ENCODE measurements at places on chromosomes 4 and X.
A peak's percentile ranks its signal among the peaks of the same experiment; 100 is the strongest.

GRCh38 chr4:89531932-89532640, 224.5 kb upstream of the GPRIN3 start:
- no peak for DNase-seq

- no peak for DNase-seq
These were observed 103.4 kb downstream of the LUZP4 start for GRCh38 chrX:115392871-115393270.

DNA sequence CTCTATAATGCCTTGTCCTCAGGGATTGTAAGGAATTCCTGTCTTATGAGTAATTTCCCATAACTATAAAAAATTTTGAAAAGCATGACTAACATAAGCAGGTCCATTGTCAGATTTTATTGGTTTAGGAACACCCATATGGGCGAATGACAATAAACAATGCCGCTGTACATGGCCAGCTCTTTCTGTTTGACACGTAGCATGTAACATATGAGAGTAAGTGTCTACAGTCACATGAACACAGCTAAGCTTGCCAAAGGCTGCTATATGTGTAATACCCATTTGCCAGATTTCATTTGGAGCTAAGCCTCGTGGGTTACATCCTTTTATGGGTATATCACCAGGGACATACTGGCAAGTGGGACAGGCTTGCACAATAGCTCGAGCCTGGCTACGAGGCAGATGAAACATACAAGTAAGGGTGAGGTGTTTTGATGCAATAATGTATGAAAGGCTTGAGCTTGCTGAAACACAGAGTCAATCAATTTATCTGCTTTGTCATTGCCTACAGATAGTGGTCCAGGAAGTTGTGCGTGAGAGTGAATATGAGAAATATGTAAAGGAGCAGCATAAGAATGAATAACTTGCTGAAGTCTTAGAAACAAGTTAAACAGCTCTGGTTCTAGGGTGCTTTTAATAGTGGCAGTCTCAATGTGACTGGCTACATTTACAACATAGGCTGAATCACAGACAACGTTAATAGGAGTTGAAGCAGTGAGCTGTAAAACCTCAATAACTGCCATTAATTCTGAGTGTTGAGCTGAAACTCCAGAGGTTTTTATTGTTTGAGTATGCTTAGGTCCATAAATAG, 67.4 kb upstream of the UGT2B10 start:
- DNase-seq, result peak; percentile 96

DNA sequence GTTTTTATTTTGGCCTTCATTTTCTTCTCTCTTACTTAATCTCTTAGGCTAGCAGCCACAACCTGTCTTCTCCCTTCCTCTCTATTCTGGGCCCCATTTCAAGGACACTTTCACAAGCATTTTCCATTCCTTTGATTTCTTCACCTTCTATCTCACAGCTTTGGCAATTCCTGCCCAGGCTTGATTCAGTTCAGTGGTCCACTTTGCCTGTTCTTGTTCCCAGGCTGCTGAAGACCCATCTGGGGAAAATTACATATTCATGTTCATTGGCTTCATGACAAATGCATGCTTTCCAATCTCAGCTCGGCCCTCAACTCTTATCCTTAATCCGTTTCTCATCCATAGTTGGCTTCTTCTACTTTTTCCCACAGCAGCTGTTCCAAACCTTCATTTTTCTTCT, 38.7 kb upstream of the LPAR4 start:
- no peak for DNase-seq

- DNase-seq, result no peak
These were observed 207.0 kb upstream of the TBL1X start for GRCh38 chrX:9257718-9258420.

GRCh38 chrX:65758505-65758904, 91.1 kb downstream of the MSN start:
- no peak for DNase-seq

- DNase-seq, result no peak
These were observed 1025.5 kb downstream of the STIM2 start for GRCh38 chr4:27886120-27886519.

GRCh38 chr4:1298461-1298860, 8.8 kb downstream of the MAEA start:
- DNase-seq, result no peak

DNA sequence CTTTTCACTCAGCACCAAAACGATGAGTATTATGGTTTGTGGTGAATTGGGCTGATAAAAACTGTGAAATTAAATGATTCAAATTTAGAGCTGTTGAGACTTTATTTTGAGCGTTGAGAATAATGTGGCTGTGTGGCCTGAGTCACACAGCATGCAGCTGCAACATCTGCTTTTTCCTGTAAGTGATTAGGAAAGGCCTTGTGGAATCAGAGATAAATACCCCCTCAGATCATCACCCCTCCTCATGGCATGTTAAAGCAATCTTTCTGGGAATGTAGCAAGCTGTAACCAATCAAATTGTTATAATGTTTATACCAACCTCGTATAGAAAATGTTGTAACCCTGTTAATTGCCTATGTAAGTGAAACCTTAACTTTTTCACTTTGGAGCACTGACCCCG, 90.0 kb upstream of the GRPR start:
- DNase-seq, result no peak

DNA sequence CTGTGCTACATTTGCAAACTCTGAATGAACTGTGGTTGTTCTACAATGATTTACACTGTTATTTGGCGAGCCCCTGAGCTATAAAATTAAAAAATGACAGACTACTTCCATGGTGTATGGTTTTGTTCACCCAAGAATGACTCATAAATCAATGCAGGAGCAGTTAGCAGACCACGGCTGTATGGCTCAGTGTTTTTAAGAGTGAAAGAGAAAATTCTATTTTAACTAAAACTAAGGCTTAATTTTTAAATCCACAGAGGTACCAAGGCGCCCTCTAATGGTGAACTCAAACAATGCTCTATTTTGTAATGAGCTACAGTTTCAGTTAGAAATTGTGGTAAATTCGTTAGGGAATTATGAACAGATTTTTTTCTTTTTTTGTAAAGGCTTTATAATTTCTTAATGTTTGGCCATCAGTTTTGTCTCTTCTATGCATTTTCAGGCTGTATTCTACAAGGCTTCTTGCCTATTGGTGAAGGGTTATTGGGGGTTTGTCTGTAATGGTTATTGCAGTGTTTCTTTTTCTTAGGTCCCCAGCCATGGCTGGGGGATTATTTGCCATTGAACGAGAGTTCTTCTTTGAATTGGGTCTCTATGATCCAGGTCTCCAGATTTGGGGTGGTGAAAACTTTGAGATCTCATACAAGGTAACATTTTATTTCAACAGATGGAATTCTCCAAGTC, 32.5 kb downstream of the HMGB2 start:
- peak; percentile 64 for DNase-seq

DNA sequence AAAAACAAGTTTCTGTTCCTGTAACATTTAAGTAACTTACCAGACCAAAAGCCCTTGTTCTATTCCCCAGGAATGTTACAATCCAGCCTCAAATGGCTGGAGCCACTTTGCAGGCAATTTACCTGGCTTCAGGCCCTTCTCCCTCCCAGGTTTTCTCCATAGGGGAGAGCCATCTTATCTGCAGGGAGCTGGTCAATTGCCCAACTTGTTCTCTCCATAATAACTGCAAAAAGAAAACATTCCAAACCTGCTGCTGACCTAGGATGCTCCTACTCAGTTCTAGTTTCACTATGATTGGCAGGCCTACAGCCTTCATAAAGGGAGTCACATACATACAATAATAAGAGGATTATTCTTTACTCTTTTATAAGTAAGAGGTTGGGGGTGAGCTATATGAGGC, 670.7 kb downstream of the PCDH7 start:
- DNase-seq, result no peak

DNA sequence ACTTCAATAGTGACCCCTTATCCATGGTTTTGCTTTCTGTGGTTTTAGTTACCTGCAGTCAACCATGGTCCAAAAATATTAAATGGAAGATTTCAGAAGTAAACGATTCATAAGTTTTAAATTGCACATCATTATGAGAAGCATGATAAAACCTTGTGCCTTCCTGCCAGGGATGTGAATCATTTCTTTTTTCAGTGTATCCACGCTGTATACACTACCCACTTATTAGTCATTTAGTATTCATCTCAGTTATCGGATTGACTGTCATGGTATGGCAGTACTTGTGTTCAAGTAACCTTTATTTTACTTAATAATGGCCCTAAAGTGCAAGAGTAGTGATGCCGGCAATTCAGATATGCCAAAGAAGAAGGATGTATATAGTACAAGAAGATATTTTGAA, 37.7 kb upstream of the TASL start:
- DNase-seq, result no peak

GRCh38 chr4:108331905-108332632, 163.3 kb upstream of the LEF1 start:
- no peak for DNase-seq

- peak; percentile 13 for DNase-seq
These were observed 36.3 kb upstream of the PARM1 start for GRCh38 chr4:74896595-74896994.

DNA sequence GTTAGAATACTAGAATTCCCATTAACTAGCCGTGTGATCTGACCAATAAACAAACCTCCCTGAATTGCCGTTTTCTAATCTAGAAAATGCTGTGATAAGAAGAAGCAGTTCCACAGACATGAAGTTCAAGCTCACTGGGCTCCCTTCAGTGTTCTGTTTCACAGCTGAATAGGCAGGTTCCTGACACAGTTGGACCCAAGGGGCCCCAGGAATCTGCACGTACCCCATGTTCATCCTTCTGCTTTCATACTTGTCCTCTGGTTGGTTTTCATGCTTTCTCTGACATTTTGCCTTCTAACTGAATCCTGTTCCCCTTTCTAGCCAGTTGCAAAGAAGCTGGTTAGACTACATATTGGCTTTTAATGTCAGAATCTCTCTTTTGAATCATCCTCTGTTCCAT, 374.1 kb upstream of the MAD2L1 start:
- no peak for DNase-seq

GRCh38 chr4:26860922-26861433, 337 bp downstream of the STIM2 start:
- DNase-seq, result no peak

DNA sequence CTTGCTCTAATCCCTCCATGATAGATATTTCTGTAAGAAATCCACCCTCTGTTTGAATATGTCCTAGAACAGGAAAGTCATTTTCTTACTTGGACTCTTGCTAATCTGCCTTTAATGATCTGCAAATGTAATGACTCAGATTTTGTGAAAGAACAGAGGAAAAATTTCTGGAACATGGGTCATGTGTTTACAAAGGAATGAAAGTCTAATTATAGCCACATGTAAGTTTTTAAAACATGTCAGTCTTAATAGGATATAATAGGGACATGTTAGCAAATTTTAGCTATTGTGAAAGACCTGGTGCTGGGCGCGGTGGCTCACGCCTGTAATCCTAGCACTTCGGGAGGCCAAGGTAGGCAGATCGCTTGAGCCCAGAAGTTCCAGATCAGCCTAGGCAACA, 47.6 kb downstream of the GRK4 start:
- peak; percentile 66 for DNase-seq

DNA sequence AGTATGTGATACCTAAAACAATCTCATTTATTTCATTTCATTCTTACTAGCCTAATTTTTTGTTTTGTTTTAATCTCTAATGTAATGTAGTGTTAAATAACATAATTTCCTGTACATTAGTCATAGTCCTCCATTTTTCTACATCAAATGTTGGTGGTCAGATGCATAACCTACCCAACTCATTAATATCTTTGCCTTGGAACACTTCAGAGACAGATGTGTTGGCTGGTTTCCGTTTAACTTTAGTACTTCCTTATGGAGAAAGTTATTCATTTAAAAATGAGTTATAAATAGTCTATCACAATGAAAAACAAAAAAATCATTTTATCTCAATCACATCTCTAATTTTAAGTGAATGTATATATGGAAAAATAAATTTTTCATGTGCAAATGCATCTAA, 190.2 kb downstream of the ANTXR2 start:
- DNase-seq, result no peak

DNA sequence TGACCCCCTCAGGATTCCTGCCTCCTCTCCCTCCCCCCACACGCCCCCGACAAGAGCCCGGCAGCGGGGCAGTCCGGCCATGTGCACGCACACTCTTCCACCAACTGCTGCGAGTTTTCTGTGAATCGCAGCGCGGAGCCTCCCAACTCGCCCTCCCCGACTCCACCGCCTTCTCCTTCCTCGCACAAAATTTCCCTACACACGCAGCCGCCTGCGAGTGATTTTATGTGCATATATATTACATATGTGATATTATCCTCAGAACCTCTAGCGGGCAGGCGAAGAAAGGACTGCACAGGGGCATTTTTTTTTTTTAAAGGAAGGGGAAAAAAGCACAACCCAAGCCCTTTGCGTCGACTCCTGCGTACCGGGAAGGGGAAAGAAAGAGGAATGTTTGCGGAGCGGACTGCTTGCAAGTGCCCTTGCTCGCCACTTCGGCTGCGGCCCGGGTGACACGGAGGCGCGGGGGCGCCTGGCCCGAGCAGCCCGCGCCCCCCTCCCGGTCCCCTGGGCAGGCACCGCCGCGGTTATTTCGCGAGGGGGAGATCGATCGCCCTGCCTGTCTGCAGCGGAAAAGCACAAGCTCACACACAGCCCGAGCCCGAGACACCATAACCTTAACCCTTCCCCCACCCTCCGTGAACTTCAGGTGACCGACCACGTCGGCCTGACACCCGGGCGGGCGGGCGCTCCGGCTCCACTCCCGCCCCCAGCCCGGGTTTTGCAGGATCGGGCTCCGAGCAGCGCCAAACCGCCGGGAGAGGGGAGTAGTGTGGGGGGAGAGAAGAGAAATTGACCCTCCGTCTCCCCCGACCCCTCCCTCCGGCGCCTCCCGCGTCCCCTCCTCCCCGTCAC, 2.3 kb downstream of the ZNF827 start:
- peak; percentile 65 for DNase-seq

DNA sequence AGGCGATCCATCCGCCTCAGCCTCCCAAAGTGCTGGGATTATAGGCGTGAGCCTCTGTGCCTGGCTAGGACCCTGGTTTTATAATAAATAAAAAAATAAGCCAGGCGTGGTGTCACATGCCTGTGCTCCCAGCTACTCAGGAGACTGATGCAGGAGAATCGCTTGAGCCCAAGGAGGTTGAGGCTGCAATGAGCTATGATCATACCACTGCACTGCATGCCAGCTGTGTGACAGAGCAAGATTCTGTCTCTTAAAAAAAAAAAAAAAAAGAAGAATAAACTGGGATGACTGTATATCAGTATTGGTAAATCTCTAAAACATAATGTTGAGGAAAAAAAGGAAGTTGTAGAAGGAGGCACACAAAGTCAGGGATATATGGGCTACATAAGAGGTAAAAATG, 45.7 kb upstream of the SLC34A2 start:
- no peak for DNase-seq
